HFFc6 (cell line): ENCODE measurements at places on chromosomes 13 and 19.

GRCh38 chr13:109154546-109154945 is 525.1 kb downstream of the MYO16 start:
- no peak for DNase-seq

DNA sequence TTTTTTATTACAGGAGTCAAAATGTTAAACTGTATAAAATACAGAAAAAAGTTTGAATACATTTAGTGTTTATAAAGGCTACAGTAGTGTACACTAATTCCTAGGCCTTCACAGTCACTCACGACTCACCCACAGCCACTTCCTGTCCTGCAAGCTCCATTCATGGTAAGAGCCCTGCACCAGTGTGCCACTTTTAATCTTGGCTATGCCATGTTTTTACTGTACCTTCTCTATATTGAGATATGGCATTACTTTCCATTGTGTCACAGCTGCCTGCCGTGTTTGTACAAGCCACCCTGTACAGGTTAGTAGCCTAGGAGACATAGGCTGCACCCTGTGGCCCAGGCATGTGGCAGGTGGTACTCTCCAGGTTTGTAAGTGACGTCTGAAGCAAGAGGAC is 32.1 kb downstream of the C1QTNF9 start:
- peak; percentile 30 for DNase-seq

DNA sequence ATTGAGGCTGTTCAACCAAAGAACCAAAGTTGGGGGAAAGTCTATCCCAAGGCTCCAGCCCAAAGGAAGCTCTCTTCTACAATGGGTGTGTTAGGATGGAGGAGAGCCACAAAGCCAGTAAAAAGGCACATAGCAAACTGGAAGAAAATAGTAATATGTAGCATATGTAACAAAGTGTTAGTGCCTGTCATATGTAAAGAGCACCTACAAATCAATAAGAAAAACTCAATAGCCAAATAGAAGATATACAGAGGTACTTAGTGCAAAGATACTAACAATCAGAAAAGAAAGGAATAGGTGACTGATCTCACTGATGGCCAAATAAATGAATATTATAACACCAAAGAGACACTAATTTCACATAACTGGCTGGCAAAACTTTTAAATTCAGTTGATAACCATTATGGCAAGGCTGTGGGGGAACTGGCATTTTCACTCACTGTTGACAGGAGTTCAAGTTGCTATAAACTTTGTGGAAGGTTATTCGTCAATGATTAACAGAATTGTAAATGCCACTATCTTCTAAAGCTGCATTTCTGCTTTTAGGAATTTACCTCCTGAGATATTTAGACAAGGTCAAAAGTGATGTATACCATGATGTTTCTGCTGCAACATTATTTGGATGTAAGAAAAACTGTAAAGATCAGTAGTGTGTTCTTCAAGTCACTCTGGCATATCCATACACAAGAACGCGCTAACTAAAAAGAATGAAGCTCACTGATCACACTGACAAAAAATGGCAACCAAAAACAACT is 110.8 kb downstream of the GNG7 start:
- DNase-seq = no peak

GRCh38 chr19:56086671-56087430 is 34.2 kb downstream of the ZNF787 start:
- no peak for DNase-seq

GRCh38 chr19:46116121-46116520 is 8.4 kb downstream of the IGFL3 start:
- DNase-seq = no peak

- DNase-seq = no peak
Observed at GRCh38 chr19:57106722-57107235, 13.0 kb upstream of the USP29 start.
